ENCODE measurements at places on chromosomes 13 and 19.
A peak's percentile ranks its signal among the peaks of the same experiment; 100 is the strongest.

GRCh38 chr19:14404312-14404711, 14.8 kb downstream of the DDX39A start:
- no peak for DNase-seq

- DNase-seq = peak; percentile 35
These were observed 35.4 kb upstream of the MAP3K10 start for GRCh38 chr19:40155749-40156265.

GRCh38 chr13:41577436-41577835, 120.1 kb downstream of the RGCC start:
- no peak for DNase-seq

GRCh38 chr13:57637515-57637914, 6.0 kb downstream of the PCDH17 start:
- no peak for DNase-seq

DNA sequence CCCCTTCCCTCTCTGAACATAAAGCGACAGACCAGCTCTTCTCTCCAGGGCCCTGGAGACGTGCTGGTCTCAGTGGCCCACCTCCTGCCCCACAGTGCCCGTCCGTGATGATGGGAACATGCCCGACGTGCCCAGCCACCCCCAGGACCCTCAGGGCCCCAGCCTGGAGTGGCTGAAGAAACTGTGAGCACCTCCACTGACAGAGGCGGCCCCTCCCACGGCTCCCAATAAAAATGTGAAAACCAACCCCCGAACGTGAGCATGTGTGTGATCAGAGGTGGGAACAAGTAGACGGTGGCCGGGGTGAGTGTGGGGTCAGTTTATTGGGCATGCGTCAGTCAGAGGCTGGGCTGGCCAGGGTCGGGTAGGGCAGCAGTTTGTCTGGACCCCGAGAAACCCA, 4.1 kb downstream of the NDUFA3 start:
- DNase-seq = no peak

DNA sequence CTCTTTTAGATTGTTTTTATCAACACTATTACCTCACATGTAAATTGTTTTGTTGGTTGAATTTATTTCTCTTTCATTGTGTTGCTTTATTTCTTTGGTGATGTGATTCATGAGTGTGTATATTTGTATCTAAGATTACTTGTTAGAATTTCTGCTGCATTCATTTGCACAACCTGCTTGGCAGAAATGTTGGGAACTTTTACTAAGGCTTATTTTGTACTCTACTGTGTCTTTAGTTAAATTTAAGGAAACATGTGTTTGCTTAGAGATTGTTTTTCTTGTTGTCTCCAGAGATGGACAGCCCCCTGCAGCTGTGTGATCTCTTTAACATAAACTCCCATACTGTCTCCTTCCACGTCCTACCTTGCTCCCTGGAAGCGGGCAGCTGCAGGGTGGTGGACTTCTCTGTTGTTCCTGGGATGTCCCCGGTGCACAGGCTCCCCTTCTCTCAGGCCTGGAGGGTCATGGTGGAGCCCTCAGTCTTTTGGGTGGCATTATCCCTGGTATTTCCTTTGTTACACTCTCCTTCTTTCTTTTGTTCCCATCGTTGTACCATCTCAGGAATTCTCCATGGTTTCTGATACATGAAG, 212.0 kb upstream of the SPRY2 start:
- DNase-seq = no peak

GRCh38 chr19:54158812-54159351, 639 bp downstream of the LENG1 start:
- peak; percentile 43 for DNase-seq

DNA sequence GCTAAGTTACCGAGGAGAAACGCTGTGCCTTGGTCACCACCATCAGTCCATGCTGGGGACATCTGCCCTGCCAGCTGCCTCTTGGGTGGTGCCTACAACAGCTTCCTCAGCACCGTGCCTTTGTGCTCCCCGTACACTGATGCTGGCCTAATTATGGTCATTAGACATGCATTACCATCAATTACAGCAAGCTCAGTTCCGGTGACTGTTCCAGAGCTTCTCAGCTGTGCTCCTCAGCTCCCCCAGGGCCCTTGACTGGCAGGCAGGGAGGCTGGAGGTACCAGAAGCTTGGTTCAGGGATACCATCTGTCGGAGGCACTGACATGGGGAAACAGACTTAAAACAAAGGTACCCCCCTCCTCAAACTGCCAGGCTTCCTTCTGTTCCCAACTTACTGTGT, 40.2 kb downstream of the CILP2 start:
- DNase-seq = no peak

GRCh38 chr19:38852231-38853044, 2.7 kb upstream of the HNRNPL start:
- peak; percentile 77 for DNase-seq

DNA sequence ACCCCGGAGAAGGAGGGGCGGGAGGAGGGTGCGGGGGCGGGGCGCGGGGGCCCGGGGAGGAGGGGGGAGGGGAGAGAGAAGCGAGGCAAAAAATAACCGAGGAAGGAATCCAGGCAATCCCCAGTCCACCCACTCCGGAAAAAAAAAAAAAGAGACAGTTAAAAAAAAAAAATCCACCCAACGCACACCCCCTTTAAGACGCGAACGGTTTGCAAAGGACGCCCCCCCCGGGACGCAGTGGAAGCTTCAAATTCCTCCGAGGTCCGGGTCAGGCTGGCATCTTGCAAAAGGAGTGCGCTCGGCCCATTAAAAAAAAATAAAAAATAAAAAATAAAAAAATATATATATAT, at the start of gene CACNA1A:
TSS of gene CACNA1A (minus strand) at position 9 of the 350 bp plus-strand sequence. CDS start 255 bp downstream, outside the sequence.
- DNase-seq = no peak

- no peak for DNase-seq
These were observed 624.6 kb downstream of the GPC6 start for GRCh38 chr13:93851236-93851635.

DNA sequence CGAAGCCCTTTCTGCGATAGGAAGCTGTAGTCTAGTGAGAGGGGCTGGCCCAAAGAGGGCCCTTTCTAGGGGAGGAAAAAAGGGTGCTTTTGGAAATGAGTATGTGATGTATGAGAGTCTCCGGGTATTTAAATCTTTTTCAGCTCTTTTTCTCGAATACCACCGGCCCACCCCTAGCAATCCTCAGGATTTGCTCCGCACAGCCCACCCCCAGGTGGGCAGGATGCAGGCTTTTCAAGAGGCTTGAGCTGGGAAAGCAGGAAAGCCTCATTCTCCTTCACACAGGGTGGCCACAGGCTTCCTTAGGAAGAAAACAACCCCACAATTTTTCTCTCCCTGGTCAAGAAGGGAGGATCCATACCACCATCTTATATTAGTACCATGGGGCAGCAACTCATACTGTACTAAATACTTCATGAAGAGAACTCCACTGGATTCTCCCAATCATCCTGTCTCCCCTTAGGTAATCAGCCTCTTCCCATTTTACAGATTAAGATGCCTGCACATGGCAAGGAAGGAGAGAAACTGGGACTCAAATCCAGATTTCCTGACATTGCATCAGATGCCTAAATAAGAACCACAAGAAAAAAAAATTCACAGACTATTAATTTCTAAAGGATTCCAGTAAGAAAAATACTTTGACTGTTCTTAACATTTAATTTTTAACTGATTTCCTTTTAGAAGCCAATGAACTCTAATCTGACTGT, 84.4 kb downstream of the STK24 start:
- no peak for DNase-seq

DNA sequence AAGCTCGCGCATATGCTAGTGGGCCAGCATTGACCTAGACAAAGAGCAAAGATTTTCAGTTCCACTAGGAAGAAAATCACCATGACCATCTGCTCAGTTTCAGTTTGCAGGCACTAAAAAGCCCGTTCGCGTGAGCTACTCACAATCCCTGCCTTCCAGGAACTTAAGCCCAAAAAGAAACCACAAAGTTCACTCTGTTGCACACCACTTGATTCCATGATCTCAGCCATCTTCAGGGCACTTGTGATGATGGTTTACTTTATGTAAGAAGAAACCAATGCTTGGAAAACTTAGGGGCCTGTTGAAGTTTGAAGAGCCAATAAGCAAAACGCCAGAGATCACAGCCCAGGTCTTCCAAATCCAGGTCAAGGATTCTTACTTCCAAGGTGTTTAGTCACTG, 45.0 kb upstream of the SLC15A1 start:
- no peak for DNase-seq

DNA sequence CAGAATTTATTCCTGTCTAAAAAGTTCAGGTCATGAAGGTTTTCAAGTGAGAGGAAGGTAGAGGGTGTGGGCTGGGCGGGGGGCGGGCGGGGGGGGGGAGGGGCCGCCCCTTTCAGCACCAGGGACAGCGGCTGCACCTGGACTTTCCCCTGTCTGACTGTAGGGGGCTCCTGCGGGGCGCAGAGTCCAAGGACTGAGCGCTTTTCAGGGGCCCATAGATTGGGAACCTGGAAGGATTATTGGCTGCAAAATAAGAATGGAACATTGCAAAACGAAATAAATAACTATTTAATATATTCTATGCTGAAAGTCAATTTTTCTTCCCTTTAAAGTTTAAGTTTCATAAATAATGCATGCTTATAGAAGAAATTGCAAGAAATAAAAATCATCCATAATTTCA, 8.9 kb upstream of the CYP4F3 start:
- peak; percentile 6 for DNase-seq

GRCh38 chr19:55552620-55553019, 7.3 kb upstream of the SBK3 start:
- no peak for DNase-seq

- no peak for DNase-seq
These were observed 37.2 kb downstream of the STK24 start for GRCh38 chr13:98539666-98540065.

DNA sequence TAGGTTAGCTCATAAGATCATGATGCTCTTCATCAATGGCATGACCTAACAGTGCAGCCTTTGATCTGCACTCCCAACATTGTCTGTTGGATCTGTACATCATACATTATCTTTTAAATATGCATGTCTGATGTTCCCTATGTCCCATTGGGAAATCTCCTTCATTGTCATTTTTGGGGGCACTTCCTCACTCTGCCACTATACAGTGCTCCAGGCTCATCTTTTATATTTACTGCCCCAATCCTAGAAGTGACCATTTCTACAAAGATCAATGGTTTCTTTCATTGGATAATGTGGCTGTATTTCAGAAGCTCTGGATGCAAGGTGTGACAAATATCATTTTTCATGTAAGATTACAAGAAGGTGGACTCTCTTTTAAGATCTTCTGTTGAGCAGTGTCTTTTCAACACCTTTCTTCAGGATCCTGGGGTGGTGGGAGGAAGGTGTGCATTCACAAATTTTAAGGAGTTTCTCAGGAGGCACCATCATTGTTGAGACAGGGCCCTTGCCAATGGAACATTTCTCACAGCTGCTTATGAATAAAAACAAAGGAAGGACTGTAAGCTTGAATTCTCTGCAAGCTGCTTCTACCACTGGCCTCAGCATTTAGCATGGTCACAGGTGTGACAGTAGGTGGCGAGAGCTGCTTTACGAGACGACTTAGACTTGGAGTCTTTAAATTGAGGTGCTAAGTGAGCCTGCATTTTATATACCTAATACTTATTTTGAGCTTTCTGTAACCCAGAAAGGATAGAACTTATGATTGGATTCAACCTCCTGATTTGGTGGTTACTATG, 403.0 kb downstream of the LMO7 start:
- no peak for DNase-seq

- DNase-seq = peak; percentile 56
These were observed 59.9 kb downstream of the LIG4 start for GRCh38 chr13:108155185-108156106.

- DNase-seq = no peak
These were observed 246.5 kb downstream of the DCT start for GRCh38 chr13:94232956-94233355.

GRCh38 chr13:85286081-85286480, 513.1 kb downstream of the SLITRK6 start:
- no peak for DNase-seq

DNA sequence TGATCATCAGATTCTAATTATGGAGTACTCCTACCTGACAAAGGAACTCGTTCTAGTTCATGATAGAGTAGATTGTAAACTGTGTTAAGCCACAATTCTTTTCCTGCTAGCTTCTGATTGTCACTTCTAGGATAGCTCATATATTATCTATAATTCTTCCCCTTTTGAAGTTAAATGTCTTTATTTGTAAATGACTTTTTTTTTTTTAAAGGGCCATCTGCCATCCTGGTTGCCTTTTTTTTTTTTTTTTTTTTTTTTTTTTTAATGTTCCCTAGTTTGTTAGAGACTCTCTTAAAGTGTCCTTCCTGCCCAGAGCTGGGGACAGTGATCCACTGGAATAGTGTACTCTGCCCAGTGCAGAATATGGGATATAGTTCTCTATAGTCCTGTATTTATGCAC, 4.3 kb downstream of the CHAMP1 start:
- DNase-seq = no peak

DNA sequence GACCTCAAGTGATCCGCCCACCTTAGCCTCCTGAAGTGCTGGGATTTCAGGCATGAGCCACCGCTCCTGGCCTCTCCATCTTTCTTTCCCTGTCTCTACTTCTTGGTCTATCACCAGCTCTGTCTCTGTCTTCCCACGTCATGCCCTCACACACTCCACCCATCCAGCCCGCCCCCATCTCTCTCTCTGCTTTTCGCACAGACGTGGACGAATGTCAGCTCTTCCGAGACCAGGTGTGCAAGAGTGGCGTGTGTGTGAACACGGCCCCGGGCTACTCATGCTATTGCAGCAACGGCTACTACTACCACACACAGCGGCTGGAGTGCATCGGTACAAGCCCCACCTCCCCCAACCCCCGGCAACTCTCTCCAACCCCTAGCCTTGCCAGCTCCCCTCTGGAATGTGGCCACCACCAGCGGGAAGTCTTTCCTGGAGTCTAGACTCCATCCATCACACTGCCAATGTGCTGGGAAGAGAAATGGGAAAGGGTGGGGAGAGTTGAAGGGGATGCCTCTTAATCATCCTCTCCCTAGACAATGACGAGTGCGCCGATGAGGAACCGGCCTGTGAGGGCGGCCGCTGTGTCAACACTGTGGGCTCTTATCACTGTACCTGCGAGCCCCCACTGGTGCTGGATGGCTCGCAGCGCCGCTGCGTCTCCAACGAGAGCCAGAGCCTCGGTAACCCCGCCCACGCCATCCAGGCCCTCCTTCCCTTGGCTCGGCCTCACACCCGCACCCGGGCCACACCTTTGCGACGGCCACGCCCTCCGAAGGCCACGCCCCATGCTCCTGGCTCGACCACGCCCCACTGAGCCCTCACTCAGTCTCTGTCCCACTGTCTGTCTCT, 22.5 kb downstream of the LTBP4 start:
- peak; percentile 48 for DNase-seq

DNA sequence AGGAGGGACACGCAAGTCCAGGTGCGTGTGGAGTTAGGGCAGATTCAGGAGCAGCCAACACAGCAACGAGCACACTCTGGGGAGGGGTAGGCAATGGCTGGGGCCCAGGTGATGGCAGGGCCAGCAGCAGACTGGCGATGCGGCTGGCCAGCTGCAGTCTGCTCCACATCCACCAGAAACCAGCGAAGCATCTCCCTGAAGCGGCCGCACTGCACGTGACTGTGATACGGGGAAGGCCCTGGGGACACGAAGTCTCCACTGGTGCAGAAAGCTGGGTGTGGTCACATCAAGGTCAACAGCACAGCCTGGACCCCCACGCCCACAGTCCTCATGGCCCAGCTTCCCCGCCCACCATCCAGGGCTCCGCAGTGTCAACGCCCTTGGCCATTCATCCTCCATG, 21.3 kb upstream of the EPHX3 start:
- no peak for DNase-seq

GRCh38 chr19:54077334-54077733, 3.8 kb downstream of the TARM1 start:
- DNase-seq = no peak
